Activated CD4-positive, alpha-beta T cell treated with anti-CD3 and anti-CD28 coated beads, Interleukin-10, Interleukin-2, amounts not matched to agents 100 ng/mL and 50 ng/mL, durations not matched to agents 16 hours and 8 hours (primary cell): ENCODE measurements at places on chromosomes 6 and 20.

DNA sequence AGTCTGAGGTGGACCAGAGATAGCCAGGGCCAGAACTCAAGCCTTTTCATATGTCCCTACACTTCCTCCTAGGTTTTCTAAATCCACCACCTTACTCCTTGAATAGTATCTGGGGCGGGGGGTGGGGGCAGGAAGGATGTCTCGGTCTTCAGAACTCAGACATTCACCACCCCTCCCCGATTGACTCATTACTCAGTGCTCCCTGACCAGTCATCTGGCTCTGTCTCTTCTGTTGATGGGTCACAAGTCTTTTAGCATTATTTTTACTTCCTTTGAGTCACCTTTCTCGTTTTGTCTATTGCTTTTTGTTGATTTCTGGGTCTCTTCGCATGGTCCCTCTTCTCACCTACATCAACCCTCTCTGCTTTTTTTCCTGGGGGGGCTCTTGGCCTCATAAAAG lies 23.3 kb downstream of the NOX3 start:
- DNase-seq, result peak; percentile 61

DNA sequence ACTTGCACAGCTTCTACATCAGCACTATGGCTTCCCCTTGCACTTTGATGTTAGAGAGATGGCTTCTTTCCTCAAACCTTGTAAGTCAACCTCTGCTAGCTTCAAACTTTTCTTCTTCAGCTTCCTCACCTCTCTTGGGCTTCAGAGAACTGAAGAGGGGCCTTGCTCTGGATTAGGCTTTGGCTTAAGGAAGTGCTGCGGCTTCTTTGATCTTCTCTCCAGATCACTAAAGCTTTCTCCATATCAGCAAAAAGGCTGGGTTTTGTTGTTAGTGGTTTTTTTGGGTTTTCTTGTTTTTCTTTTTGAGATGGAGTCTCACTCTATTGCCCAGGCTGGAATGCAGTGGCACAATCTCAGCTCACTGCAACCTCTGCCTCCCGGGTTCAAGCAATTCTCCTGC lies 24.0 kb downstream of the CDK5RAP1 start:
- peak; percentile 49 for DNase-seq

GRCh38 chr20:44001667-44002596 lies 87.3 kb downstream of the TOX2 start:
- peak; percentile 52 for DNase-seq

DNA sequence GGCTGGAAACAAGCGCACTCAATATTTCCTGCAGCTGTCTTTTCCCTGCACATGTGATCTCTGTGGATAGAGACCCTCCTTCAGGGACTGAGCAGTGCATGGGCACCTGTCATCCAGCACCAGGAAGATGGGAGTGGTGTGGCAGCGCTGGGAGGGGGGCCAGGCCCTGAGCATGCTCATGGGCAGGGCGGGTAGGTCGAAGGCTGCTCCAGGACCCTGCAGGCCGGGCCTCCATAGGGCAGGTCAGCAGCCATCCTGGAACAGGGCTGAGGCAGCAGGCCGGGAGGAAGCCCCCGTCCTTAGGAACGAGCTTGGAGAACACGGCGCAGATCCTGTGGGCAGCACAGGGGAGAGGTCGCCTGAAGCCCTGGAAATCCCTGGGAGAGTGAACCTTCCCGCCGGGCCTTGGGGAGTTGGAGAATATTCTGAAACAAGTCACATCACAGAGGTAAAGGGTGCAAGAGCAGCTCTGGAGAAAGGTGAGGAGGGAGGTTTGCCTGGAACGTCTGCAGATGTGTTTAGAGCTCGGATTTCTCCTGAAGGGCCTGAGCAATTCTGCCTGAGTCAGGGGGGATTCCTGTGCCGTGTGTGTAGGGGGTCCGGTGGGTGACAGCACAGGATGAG lies 133.2 kb downstream of the SMOC2 start:
- DNase-seq, result no peak

DNA sequence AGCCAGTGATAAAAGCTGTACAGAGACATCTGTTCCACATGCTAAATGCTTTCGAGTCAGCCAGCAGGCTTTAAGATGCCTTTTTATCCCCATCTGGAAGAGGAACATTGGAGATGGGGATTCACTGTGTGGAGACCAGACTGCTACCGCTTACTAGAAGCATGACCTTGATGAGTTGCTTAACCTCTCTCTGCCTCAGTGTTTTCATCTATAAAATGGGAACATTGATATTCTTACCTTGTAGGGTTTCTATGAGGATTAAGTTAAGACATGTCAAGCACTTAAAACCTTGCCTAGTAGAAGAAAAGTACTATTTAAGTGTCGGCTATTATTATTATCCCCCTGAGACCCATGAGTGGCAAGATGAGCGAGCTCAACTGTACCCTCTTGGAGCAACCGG lies 165.3 kb upstream of the SNX9 start:
- DNase-seq, result no peak

GRCh38 chr20:618980-619379 lies 8.9 kb upstream of the TCF15 start:
- no peak for DNase-seq

- peak; percentile 95 for DNase-seq
These were observed 13.8 kb upstream of the GTF3C6 start for GRCh38 chr6:110944681-110945151.

DNA sequence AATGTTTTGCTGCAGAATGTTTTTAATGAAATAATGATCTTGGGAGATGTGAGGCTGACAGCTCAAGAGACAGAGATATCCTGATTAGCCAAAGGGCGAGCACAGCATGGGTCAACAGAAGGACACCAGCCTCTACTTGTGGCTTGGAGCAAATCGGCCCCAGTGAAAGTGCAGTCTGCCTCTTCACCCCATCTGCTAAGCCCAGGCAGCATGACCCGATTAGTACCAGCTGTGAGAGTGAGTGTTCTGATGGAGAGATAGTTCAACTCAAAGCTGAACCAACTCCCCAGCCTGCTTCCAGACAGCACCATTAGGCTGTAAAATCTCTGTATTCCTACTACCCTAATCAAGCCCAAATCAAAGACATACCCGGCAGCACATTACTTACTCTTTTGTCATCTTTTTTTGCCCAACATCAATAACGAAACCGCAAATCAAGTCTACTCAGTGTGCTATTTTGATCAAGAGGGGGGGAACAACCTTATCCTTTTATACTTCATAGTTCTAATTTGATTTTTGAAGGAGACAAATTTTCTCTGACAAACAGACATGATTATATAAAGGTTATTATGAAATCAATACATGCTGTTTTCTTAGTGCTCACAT lies 514.1 kb upstream of the NRSN1 start:
- DNase-seq, result no peak

- DNase-seq, result peak; percentile 85
These were observed 7.1 kb downstream of the NHLRC1 start for GRCh38 chr6:18115356-18115755.

DNA sequence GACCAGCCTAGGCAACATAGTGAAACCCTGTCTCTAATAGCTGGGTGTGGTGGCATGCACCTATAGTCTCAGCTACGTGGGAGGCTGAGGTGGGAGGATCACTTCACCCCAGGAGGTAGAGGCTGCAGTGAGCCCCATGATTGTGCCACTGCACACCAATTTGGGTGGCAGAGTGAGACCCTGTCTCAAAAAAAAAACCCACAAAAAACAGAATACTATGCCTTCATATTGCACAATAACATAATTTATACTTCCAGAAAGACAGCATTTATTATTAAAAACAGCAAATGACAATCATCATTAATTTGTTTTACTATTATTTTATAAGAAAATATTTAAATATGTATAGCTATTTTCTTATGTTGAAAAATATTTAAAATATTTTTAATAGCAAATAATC lies 30.0 kb upstream of the CARMIL1 start:
- DNase-seq, result no peak

DNA sequence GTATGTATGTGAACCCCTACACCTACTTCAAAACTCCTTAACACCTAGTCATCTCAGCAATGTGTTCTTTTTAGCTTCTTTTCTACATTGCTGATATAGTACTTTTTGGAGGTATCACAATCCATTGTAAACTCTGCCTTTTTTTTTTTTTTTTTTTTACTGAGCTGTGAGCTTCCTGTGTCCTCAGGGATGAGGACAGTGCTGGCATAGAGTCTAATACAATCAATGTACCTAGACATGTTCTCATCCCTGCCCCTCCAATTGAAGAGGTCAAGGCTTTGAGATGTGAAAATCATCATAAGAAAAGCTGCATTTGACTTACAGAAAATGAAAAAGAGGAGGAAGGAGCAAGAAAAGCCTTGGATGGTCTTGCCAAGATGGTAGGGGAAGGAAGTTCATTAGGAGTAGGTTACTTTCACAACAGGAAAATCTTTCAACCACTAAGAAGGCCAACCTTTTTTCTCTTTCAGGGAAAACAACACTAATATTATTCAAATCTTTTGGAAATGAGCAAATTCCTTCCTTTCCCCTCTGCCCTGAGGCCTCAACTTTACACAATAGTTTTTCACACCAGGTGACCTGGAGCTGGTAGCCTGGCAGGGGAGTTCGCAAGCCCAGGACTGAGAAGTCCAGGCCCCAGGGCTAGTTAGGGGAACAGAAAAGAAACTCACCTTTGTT lies 2.8 kb upstream of the JARID2 start:
- no peak for DNase-seq

- no peak for DNase-seq
These were observed 78.5 kb upstream of the AHI1 start for GRCh38 chr6:135576055-135576454.

- no peak for DNase-seq
These were observed 313.6 kb upstream of the SULF2 start for GRCh38 chr20:48098866-48099265.

DNA sequence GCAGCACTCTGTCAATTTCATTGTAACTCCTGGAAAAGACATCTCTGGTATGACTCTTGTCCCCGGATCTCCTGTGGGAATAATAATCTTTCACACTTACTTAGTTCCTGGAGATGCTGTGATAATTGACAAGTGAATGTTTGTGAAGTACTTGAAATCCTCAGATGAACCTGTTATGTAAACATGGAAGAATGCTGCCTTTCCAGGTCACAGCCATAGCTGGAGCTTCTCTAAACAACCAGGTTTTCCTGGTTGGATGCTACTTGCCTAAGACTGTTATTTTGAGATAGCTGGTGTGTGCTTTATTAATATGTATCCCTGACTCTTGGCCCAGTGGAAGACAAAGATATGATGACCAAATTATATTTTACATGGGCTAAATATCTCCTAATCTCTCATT lies 228.6 kb downstream of the KCNQ5 start:
- DNase-seq, result no peak

DNA sequence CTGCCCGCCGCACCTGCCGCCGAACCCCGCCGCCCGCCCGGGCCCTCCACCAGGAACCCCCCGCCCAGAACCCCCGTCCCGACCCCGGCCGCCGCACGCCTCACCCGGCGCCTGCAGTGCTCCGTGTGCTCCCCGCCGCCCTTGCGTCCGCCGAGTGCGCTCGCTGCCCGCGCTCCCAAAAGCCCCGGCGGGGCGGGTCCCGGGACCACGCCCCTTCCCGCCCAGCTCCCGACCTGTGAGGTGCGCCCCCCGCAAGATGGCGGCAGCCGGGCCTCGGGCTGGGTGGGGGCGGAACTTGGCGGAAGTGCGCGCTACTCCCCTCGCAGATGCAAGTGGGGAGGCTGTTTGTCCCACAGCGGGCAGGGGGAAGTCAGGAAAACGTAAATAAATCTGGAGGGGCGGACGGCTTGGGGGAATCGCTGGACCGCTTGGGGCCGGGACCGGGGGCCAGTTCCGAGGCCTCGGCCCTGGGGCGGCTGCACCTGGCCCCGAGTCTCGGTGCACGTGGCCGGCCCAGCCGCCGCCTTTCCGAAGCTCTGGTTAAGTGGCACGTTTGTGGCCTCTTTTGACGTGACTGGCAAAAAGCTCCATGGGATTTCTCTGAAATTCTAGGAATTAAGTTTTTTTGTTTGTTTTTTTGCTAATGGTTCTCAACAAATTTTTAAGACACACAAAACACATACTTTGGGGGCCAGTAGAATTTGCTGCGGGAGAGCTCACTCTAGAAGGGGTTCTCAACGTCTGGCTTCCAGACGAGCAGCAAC lies at the start of gene EZR:
TSS of gene EZR (minus strand) at position 156 of the 764 bp plus-strand sequence. CDS start 1,275 bp downstream, outside the sequence.
- DNase-seq, result peak; percentile 92

DNA sequence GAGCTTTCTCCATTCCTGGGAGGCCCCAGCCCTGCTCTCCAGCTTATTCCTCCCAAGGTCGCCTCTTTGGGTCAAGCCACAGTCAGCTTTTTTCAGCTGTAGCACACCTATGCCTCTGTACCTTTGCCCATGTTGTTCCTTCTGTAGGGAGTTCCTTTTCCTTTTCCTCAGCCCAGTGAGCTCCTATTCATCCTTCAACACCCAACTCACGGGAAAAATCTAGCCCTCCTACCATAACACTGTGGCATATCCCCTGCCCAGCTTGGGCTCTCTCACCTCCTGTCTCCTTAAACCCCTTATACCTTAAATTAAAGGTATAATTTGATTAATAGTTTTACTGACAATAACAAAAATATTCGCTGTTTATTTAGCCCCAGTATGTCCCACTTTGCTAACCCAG lies 58.3 kb upstream of the XRN2 start:
- no peak for DNase-seq

DNA sequence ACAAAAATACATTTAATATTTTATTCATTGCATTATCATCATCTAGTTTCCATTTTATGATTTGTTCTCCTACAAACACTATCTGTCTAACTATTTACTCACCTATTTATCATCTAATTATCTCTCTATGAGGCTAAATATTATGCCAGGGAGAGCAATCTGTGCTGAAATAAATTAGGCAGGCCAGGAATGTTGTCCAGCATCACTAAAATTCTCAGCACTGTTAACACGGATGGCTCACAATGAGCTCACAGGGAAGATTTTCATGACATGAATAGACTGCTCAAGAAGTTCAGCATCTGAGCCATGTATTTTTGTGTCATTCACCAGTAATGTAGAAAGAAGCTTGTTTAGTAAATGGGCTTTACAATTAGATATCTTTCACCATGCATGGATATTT lies 1277.2 kb downstream of the GRIK2 start:
- no peak for DNase-seq

GRCh38 chr20:46678516-46678915 lies 10.7 kb downstream of the TP53RK start:
- no peak for DNase-seq

DNA sequence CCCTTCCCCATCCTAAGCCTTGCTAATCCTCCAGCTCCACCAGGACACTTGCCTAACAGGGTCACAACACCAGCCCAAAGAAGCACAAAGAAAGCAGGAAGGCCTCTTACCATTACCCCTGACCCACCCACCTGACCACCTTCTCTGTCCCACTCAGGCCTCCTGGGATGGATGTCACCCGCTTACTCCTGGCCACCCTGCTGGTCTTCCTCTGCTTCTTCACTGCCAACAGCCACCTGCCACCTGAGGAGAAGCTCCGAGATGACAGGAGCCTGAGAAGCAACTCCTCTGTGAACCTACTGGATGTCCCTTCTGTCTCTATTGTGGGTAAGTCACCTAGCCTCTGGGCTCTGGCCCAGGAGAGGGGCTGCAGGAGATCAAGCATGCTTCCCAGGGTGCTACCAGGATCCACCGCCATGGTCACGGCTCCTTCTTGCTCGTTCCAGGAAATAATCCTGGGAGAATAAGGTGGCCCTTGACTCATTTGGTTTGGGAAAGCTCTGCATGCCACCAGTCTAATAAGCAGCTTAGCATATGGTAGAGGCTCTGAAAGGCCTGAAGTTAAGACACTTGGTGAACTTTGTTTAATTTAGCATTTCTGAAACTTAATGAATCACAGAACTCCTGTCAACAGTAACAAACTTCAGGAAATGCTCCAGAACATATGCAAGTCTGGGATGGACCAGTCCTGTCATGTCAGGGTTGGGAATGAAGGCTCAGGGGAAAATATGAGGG lies 19.2 kb downstream of the ASIP start:
- DNase-seq, result no peak
